ENCODE measurements at places on chromosomes 16 and 17.
A peak's percentile ranks its signal among the peaks of the same experiment; 100 is the strongest.

DNA sequence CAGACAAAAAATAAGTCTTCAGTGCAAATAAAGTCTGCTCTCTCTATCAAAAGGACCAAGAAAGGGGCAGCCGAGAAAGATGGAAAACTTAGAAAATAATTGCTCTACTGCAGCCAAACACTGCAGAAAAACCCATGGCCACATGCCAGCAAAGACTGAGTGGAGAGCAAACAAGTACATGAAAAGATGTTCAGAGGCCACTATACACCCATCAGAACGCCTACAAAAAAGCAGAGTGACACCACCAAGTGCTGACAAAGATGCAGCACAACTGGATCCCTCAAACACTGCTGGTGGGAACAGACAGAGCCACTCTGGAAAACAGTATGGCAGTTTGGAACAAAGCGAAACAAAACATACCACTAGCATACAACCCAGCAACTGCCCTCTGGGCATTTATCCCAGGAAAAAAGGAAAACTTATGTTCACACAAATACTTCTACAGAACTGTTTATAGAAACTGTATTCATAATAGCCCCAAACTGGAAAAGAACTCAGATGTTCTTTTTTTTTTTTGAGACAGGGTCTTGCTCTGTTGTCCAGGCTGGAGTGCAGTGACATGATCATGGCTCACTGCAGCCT, 36.7 kb downstream of the KIAA0753 start:
- no peak for DNase-seq

DNA sequence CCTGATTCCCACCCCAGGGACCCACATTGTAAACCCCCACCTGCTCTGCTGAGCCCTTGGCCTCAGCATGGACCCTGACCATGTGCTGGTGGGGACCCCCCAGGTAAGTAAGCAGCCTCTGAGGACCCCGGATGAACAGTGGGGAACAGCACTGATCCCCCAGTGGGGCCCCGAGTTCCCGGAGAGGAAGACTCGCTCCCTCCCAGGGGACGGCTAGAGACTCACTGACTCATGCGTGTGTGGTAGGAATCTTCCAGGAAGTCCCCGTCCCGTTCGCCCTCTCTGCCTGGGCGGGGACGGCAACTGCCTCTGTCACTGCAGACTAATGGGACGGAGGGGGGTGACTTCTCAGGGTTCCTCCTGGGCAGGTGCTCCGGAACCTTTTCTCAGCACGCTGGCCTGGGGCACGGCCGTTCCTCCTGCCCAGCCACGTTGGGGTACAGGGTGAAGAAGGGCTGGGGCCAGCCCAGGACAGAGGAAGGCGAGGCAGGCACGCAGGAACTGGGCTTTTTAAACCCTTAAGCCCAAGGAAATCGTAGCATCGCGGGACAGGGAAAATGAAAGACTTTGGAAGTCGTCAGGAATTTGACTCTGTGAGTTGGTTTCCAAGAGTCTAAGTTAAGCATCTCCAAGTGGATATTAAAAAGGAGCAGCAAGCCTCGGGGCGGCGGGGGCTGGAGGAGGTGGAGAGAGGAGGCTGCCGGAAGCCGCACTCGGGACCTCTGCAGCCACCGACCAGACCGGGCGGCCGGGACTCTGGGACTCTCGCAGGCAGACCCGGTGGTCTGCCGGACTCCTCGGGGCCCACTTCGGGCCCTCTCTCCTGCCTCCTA, 178.7 kb downstream of the SEC14L1 start:
- no peak for DNase-seq

DNA sequence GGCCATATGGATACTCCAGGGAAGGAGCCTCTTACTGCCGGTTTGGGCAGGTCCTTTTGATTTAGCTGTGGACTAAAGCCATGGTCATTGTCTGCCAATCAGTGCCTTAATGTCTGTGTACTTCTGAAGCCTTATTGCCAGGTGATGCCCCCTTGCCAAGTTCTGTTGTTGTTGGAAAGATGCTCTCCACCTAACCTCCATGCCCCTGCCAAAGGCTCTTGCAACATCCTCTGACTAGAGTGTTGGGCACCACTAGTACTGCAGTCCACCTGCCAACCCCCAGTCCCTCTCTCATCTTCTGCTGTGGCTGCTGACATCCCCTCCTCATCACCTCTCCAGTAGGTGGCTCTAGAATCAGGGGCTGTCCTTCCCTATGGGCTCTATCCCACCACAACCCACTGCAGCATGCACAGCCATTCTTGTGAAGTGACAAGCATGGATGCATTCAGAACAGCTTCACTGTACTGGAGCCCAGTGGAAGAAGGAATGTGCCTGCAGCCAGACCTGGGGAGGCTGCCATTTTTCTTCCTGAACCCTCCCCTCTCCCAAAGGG, 375.3 kb upstream of the CDH5 start:
- DNase-seq: no peak

DNA sequence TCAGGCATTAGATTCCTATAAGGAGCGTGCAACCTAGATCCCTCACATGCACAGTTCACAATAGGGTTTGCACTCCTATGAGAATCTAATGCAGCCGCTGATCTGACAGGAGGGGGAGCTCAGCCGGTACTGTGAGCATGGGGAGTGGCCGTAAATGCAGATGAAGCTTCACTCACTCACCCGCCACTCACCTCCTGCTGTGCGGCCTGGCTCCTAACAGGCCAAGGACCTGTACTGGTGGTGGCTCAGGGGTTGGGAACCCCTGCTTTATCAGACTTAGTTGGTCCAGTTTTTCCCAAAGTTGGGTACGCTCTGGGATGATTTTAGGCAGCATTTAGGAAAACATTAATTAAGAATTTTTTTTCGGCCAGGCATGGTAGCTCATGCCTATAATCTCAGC, 103.8 kb downstream of the MARF1 start:
- no peak for DNase-seq

- DNase-seq: no peak
Observed at GRCh38 chr17:38747463-38748148, 530 bp downstream of the PCGF2 start.

- DNase-seq: no peak
Observed at GRCh38 chr16:65124212-65124548, 2.3 kb upstream of the CDH11 start.

GRCh38 chr17:75514919-75515495, 330 bp downstream of the CASKIN2 start:
- DNase-seq: no peak

DNA sequence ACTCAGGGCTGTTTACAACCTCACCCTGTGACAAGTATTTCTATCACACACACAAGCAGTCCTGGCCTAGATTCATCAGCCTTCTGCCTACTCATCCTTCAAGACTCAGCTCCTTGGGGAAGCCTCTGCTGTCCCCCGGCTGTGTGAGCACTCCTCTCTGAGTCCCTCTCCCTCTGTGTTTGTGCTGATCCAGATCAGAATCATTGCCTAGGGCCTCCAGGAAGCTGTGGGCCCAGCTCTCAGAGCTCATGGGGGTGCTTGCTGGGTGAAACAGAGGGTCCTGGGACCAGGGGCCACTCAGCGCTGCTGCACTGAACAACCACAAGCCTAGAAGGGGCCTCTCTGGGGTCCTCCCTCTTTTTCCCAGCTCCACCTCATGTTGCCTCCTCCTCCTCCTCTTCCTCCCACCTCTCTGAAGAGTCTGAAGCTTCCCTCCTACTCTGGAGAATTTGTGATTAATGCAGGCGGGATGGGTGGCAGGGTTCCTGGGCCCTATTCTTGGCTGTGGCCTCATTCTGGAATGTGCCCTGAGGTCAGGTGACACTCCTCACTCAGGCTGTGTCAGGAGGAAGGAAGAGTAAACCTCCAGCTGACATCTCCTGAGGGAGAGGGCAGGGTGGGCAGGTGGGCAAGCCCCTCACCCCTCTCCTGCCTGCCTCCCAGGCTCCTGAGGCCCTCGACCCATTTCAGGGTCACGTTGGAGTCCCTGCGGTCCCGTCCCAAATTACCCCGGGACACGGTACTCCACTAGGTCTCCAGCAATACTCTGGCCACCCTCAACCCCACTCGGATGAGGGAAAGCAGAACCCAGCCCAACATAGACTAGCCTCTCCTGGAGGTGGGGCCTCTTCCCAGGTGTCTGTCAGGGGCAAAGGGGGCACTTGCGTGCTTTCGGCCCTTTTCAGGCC, 10.1 kb downstream of the WFIKKN2 start:
- DNase-seq: peak; percentile 63

- DNase-seq: no peak
Observed at GRCh38 chr17:80838311-80839025, 153.2 kb upstream of the CHMP6 start.

- no peak for DNase-seq
Observed at GRCh38 chr16:52283018-52283417, 263.9 kb downstream of the TOX3 start.

- DNase-seq: no peak
Observed at GRCh38 chr16:68073902-68074760, 11.0 kb upstream of the NFATC3 start.

DNA sequence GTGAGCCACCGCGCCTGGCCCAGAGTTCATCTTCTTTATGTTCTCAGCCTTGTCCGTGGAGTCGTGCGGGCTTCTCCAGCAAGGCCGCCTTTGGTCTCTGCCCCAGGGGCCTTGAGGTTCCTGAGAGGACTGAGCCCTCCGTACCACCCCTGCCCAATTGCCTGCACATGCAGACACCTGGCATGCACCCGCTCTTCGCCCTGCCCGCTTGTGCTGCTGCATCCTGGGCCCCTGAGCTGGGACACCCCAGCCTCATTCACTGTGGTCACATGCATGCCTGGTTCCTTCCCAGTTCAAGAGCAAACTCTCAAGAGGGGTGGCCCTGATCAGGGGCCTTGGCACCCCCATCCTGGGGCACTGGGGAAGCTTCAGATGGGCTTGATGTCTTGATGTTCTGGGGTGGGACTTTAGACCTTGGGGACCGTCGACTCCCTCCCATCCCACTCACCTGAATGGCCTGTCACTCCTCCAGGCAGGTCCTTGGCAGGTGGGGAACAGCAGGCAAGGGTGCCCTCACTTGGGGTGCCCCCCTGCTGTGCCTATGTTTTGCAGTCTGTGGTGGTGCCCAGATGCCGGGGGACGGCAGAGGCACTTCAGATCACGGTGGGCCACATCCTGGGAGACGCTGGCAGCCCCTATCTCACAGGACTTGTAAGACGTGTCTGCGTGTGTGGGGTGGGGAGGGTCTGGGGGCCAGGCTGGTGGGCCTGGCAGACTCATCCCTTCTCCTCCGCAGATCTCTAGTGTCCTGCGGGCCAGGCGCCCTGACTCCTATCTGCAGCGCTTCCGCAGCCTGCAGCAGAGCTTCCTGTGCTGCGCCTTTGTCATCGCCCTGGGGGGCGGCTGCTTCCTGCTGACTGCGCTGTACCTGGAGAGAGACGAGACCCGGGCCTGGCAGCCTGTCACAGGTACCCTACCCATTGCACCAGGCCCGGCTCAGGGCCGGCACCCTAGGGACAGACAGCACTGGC, 12.7 kb upstream of the SPNS2 start:
- DNase-seq: no peak

DNA sequence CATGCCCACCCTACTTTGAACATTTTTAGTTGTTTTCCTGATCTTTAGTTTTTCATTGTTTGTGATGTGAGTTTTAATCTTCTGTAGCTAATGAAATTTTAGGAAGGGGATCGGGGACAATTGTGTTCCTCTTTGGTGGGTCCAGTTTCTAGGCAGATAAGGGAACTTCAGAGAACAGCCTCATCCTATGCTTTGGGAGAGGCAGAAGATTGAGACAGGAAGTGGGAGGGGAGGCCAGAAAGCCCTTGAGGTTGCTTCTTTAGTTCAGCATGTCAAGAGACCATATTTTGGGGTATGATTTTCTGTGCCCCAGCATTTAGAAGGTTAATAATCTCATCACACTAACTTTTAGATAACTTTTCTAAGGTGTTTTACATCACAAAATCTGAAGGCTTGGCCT, 191.0 kb downstream of the TANC2 start:
- no peak for DNase-seq

DNA sequence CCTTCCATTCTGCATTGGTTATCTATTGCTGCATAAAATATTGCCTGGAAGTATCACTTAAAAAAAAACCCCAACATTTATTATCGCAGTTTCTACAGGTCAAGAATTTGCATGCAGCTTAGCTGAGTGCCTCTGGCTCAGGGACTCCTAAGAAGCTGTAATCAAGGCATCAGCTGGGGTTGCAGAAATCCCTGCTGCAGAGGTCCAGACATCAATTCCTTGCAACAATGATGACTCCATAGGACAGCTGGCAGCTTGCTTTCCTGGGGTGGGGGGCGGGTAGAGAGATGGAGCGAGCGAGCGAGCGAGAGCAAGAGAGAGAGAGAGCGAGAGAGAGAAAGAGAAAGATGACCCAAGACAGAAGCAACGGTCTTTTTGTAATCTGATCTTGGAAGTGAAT, 308.1 kb downstream of the HAPSTR1 start:
- DNase-seq: no peak

DNA sequence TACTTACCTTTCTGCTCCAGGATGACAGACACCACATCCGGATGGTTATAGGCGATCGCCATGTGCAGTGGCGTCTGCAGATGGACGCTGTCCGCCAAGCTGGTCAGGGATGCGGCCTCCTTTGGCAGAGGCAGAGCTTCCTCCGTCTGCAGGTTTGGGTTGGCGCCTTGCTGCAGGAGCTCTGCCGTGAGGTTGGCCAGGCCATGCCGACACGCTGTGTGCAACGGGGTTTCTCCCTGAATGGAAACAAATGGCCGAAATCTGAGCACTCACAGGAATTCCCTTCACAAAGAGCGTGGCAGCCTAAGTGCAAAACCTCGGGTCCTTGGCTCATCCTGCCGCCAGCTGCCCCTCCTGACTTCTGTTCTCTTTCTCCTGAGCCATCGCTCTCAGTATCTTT, 41.8 kb downstream of the CYB5D2 start:
- no peak for DNase-seq

DNA sequence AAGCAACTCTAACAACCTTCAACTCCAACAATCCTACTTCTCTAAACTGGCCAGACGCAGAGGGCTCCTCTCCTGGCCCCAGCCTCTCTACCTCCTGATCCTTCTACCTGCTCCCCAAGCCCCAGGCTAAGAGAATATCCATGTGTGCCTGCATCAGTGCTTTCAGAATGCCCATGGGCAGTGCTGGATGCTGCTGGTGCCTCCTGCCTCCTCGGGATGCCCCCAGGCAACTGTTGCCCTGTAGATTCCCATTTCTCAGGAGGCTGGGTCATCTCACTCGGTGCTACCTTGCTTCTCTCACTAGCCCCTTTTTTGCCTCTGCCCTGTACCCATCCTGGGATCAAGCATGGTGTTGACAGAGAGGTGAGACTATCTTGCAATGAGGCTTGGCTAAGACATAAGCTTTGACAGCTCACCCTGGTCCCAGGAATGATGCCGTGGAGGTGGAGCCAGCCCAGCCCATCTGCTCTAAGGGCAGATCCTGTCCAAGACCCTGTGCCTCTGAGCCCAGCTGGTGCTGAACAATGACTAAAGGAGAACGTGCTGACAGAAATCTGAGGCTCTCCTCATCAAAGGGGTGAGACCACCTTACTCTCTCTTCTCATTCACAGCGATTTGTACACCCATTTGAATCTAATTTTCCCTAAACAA, 19.4 kb upstream of the SUPT4H1 start:
- no peak for DNase-seq

GRCh38 chr16:10076037-10076436, 106.2 kb downstream of the GRIN2A start:
- no peak for DNase-seq
